Urinary bladder (tissue), 4 donors: ENCODE measurements at places on chromosomes 16 and 17.

DNA sequence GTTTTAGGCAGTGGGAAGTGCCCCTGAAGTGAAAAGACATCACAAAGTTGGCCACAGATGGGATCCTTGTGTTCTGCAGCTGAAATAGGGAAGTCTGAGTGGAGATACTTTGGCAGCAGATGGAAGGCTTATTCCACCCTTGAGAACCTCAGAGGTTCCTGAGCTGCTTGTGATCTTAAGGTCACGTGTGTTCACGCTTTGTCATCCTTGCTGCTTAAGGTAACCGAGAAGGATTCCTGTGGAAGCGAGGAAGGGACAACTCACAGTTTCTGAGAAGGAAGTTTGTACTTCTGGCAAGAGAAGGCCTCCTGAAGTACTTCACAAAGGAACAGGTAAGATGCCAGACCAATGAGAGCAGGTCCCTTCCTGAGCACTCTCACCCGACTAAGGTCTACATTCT lies 12.2 kb downstream of the ADAP2 start:
- no peak for DNase-seq

- DNase-seq = no peak
These were observed 44.0 kb downstream of the SDK2 start for GRCh38 chr17:73600103-73600871.

GRCh38 chr17:76529224-76530094 lies 8.1 kb downstream of the CYGB start:
- DNase-seq = peak; percentile 76

GRCh38 chr16:4391631-4392381 lies 20.2 kb downstream of the VASN start:
- DNase-seq = no peak

DNA sequence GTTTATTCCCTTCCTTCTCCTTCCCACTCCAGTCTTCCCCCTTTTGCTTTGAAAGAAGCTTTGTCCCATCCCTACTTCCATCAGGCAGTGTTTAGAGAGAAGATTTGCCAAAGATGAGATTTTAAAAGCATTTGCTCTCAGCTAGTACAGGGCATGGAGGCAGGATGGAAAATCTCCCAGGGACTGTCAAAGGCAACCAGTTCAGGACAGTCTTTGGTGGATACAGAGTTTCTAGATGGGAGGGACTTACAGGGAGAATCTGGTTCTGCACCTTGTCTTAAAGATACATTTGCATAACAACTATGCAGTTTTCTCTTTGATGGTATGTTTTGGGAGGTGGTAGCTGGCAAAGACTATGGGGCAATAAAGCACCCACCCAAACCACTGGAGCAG lies 26.2 kb downstream of the CHD9 start:
- DNase-seq = no peak

DNA sequence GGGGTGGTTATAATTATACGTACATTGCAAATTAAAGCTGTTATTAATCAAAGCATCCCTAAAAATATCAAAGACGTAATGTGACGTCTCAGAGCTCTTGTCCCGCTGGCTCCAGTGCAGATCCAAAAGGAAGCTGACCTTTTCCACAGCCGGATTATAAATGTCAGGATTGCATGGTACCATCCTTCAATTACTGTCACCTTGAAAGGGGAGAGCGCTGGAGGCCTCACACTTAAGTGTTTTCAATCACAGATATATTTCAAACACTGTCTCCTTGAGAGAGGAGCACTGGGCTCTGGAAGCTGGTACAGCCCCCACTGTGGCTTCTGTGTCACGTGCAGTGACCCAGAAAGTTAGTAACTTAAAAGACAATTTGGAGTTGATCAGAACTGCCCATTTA lies 94.2 kb downstream of the AIPL1 start:
- DNase-seq = no peak

DNA sequence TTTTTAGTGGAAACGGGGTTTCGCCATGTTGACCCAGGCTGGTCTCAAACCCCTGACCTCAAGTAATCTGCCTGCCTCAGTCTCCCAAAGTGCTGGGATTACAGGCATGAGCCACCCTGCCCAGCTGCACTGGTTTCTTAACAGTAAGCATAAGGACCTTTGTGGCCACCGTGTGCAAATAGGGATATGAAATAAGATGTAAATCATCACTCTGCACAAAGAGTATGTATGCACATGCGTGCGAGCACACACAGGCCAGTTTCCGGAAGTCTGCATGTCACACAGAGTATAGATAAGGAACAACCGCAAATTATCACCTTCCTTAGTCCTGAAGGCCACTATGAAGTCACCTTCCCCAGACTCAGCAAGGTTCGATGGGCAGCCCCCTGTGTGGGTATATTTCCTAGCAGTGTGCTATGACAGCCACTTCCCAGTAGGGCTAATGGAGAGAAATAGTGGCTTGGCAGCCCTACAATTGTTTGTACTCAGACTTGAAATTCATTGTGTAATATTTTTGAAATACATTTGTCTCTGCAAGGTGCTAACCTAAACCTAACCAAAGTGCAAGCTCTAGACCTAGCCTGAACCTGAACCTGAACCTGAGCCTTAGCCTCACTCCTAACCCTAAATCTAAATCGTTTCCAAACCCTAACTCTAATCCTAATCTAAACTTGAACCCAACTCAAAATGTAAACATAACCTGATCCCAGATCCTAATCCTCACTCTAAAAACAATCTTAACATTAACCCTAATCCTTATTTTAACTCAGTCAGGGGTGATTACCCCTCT lies 48.4 kb upstream of the SKAP1 start:
- DNase-seq = no peak

DNA sequence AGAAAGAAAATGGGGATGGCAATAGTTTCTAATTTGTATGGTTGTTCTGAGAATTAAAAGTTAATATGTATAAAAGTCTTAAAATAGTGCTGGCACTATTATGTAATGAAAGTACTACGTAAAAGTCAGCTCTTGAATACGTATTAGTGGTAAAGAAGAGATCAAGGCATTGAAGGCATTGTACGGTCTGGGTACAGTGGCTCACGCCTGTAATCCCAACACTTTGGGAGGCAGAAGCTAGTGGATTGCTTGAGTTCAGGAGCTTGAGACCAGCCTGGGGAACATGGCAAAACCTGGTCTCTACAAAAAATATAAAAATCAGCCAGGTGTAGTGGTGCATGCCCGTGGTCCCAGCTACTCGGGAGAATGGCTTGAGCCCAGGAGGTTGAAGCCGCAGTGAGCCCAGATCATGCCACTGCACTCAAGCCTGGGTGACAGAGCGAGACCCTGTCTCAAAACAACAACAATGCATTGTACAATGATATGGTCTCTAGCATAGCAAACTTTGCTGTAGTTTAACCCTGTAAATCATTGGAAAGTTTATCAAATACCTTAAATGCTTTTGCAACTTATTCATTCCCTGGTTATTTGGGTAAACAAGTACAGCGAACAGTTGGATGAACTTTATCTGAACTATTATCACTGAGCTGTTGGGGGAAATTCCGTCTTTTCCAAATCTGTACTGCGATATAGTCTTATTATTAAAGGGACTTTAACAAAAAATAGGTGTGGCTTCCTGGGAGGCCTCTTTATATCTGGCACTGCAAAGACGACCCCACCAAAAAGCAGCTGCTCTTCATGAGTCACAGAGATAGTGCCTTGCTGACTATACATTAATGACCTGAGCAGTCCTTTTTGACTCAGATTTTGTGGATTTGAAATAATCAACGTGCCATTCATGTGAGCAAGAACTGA lies 73.6 kb downstream of the GPRC5B start:
- DNase-seq = no peak

- no peak for DNase-seq
These were observed 2.3 kb upstream of the ACTG1 start for GRCh38 chr17:81514739-81515529.
